ENCODE measurements at places on chromosomes 12 and 14.
A peak's percentile ranks its signal among the peaks of the same experiment; 100 is the strongest.

DNA sequence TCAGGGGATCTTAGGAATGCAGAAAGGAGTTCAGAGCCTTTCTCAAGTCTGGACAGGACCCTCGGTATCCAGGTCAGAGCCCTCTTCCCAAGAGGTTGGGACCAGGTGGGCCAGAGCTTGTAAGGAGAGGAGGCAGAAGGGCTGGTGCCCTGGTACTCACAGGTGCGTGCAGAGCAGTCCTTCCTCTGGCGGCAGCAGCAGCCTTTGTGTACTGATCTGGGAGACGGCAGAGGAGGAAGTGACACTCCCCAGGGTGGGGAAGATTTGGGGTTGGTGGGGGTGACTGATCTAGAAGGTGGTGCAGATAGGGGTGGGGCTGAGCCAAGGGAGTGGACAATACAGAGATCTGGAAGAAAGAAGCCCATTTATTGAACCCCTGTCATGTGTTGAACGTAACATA lies at the start of gene ITGB7:
ITGB7 (minus strand) TSS at position 210 of the 400 bp plus-strand sequence. CDS start 6,808 bp downstream, outside the sequence.
- no peak for DNase-seq

GRCh38 chr14:70148351-70148750 lies 40.4 kb downstream of the SLC8A3 start:
- no peak for DNase-seq

- DNase-seq: no peak
These were observed 3.9 kb upstream of the B4GALNT3 start for GRCh38 chr12:455821-456220.

- no peak for DNase-seq
These were observed 75.6 kb downstream of the RIMBP2 start for GRCh38 chr12:130640496-130640895.

DNA sequence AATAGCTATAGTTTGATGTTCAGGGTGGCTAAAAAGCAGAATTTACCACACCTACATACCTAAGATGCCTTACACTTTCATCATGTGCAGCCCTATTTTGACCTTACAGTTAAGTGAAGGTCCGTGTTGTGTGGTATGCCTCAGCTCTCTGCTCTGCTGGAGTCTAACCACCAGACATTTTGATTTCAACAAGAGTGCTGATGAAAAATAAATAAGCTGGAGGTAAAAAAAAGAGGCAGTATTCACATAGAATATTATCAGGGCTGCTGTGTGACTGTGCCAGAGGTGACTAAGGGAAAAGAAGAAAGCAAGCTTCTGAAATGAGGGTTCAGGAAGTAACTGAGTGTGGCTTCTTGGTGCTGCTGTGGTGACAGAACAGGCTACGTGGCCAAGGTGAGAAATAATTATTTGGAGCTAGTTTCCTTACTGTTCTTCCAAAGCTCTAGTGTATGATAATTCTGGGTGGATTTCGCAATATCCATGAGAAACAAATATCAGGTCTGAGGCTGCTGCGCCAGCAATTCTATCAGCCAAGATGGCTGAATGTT lies 188.8 kb downstream of the STXBP6 start:
- DNase-seq: peak; percentile 68

DNA sequence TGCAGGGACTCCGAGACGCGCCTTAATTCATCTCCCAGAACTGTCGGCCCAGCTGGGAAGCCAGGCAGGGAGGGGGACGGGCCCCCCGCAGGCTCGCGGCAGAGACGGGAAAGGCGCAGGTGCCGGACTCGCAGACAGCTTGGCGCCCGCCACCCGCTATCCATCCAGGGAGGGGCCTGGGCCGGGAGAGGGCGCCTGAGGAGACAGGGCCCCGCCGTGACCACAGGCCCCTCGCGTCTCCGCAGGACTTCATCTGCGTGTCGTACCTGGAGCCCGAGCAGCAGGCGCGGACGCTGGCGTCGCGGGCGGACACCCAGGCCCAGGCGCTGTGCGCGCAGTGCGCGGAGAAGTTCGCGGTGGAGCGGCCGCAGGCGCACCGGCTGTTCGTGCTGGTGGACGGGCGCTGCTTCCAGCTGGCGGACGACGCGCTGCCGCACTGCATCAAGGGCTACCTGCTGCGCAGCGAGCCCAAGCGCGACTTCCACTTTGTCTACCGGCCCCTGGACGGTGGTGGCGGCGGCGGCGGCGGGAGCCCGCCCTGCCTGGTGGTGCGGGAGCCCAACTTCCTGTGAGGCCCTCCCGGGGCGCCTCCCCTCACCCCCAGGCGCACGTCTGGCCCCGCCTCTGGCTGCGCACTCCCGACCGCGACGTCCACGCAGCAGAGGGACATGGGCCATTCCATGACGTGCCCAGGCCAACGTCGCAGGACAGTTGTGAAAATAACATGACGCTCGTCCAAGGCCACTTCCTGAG lies 60.6 kb downstream of the LGMN start:
- DNase-seq: peak; percentile 65

DNA sequence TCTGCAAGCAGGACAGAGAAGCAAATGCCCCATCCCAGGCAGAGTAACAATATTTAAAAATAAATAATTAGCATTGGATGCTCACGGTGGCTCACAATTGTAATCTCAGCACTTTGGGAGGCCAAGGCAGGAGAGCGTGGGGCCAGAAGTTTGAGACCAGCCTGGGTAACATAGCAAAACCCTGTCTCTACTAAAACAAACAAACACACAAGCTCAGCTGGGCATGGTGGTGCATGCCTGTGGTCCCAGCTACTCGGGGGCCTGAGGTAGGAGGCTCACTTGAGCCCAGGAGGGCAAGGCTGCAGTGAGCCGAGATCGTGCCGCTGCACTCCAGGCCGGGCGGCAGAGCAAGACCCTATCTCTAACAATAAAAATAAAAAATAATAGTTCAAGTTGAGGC lies 74.7 kb upstream of the NCOR2 start:
- no peak for DNase-seq

DNA sequence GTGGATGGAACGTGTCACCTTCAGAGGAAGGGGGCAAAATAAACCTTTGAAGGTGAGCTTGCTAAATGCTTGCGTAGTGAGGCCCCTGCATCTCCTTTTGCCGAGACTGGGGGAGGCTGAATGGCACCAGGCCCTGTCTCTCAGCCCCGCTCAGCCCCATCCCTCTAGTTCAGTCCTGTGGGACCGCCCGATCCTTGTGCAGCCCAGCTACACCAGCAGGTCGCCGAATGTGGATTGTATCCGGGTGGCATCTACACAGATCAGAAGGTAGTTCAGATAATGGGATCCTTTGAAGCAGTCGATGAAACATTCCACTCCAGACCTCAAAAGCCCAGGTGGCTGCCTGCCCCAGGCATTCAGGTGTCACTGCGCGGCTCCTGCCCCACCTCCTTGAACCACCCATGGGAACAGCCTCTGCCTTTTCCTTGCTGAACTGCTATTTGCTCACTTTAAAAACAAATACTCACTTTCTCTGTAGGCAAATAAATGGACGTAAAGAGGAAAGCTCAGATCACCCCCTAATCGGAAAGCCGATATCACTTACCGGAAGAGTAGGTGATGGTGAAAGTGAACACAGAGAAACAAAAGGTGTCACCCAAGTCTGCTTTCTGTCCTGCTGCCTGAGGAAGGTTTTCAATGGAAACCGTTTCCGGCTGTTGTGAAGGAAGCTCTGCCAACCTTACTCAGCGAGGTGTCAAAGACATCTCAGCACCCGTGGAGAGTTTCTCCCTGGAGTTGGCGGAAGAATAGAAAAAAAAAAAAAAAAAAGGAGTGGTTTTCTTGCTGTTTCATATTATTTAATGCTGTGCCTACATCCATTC lies 100.3 kb upstream of the NCOR2 start:
- no peak for DNase-seq

Data from large intestine (tissue), 12 donors.